ENCODE measurements at places on chromosomes 3 and 15.

DNA sequence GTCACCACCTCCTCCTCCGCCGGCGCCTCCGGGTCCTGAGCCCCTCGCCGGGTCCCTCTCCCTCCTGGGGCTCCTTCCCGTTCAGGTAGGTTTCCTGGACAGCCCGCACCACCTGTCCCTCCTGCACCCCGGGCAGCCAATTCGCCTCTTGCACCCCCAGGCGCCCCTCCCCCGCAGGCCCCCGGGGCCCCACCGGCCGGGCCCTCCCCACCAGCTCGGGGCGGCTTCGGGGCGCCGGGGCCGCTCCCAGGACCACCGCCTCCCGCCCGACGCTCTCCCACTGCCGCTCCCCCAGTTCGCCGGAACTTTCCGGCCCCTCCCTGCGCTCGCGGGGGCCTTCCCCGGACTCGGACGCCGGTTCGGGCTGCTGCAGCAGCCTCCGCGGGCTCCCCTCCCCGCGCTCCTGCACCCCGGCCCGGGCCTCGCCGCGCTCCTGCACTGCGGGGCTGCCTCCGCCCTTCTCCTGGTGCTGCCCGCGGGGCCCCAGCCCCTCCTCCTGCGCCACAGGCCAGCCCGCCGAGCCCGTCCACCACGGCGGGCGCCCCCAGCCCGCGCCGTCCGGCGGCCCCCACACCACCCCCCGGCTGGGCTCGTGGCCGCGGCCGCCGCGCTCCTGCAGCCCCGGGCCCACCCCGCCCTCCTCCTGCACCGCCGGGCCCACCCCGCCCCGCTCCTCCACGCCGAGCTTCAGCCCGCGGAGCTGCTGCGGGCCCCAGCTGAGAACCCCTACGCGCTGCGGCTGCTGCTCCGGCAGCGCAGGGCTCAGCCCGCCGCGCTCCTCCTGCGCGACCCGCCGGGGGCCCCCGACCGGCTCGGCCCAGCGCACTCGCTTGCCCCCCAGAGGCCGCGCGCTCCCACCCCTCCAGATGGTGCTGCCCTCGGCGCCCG is 587 bp upstream of the TNK2 start:
- peak; percentile 72 for DNase-seq

- no peak for DNase-seq
These were observed 23.4 kb upstream of the RNF7 start for GRCh38 chr3:141714671-141715070.

GRCh38 chr3:122519693-122520092 is 5.0 kb upstream of the KPNA1 start:
- DNase-seq: no peak

DNA sequence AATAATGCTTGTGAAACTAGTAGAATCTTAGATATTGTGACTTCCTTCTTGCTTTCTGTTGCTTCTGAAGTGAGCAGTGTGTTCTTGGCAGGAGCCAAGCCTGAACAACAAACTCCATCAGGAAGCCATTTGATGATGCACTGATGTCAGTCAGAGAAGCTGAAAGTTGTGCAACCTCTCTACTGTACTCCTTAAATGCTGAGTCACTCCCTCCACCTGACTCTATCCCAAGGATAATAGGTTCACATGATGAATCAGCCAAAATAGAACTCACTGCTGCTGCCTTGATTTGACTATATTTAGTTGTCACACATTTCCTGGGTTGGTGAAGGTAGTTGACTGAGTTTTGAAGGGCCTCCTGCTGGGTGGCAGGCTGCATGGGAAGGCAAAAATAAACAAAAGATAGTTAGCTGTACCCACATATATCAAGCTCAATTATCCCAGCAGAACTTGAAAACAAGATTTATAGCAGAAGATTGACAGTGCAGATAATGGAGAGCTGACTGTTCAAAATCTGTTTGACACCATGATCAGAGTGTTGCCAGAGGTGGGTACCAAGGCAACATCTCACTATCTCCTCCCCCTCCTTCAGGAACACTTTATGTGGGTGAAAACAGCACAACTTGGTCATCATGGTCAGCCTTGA is 328.4 kb upstream of the DPH6 start:
- DNase-seq: no peak

DNA sequence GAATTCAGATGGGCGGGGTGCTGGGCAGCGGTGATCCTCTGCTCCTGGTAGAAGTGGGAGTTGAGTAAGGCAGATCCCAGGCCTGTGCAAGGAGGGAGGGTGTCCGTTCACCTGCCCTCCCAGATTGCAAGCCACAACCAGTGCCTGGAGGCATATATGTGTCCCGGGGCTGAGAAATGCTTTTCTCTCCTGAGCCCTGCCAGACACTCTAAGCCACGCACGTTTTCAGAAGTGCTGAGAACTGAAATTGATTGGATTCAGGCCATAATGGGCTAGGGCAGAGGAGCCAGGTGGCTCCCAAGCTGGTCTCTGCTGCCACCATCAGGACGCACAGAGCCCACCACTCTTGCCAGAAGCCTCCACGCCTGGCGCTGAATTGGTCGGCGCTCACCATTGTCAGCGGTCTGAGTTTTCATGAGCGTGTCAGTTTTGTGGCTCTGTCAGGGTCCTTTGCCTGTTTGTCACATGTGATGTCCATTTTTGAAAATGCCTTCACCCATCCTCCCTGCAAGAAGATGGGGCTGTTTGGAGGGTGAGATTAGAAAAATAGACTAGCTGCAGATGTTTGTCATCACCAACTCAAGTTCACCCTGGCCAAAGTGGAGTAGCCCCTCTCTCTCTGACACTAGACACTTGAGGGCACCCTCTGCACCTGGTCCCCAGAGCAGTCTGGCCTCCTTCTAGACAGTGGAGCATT is 15.4 kb upstream of the BFSP2 start:
- peak; percentile 44 for DNase-seq

GRCh38 chr3:116039651-116039985 is 405.7 kb downstream of the LSAMP start:
- no peak for DNase-seq

Data from hippocampal formation (tissue), 2 donors.